Lower lobe of right lung (tissue), 2 donors: ENCODE measurements at places on chromosomes 3 and 15. TPM values are rescaled to one million over a fixed set of nuclear protein-coding genes. Genes with fewer than 3 reads are reported as not detected.

GRCh38 chr3:32542807-32543206, 27.9 kb downstream of the DYNC1LI1 start:
- peaks cover 13% of the 10 kb centered on the region for H3K4me1 ChIP-seq
- no peak overlapping the region for H3K4me3 ChIP-seq
- H3K27ac ChIP-seq, result no peak overlapping the region
- DNase-seq, result no peak
- H3K27me3 ChIP-seq, result no peaks in the 10 kb centered on the region
- H3K36me3 ChIP-seq, result peaks cover 25% of the 10 kb centered on the region

DNA sequence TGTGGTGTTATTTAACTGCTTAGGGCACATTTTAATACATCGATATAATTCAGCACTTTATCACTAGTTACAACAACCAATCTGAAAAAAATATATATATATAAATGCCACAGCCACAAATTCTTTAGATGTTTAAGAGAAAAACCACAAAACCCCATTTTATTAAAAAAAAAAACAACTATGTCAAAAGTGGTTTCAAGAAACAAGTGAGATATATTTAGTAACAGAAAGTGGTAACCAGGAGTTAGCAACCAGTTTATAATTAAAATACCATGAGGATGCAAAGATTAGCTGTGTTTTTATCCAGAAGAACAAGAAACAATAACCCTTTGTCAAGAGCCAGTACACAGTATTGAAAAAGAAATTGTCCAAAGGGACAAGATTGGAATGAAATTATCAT, 14.8 kb upstream of the DIPK2A start:
- no peaks in the 10 kb centered on the region for H3K27me3 ChIP-seq
- no peak overlapping the region for H3K27ac ChIP-seq
- H3K4me1 ChIP-seq, result no peaks in the 10 kb centered on the region
- no peaks in the 10 kb centered on the region for H3K36me3 ChIP-seq
- no peak for DNase-seq

DNA sequence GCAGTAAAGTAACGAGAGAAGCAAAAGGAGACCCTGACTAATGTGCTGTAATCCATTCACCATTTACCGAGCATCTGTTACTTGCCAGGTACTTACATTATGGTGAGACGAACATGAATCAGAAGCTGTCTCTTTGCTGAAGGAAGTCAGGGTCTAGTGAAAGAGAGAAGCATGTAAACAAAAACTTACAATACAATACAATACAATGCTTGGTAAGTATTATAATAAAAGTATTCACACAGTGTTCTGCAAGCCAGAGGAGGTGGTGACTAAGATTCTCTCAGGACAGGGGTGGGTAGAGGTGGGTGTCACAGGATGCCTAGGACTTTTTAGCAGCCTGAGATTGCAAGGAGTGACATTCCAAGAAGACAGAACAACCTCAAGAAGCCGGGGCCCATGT, 50.2 kb upstream of the MGA start:
- H3K36me3 ChIP-seq, result no peaks in the 10 kb centered on the region
- no peak overlapping the region for H3K4me3 ChIP-seq
- DNase-seq, result no peak
- H3K27me3 ChIP-seq, result no peaks in the 10 kb centered on the region

- no peaks in the 10 kb centered on the region for H3K27me3 ChIP-seq
- no peak overlapping the region for H3K4me3 ChIP-seq
- DNase-seq, result no peak
- no peak overlapping the region for H3K27ac ChIP-seq
- H3K36me3 ChIP-seq, result no peaks in the 10 kb centered on the region
These were observed 12.6 kb downstream of the RASGRP1 start for GRCh38 chr15:38551720-38552648.

ETFA gene
- 81.2 TPM for total RNA-seq
